ENCODE measurements at places on chromosomes 1 and 21.

- DNase-seq, result peak; percentile 31
Observed at GRCh38 chr1:220045356-220046051, 801 bp downstream of the EPRS1 start.

DNA sequence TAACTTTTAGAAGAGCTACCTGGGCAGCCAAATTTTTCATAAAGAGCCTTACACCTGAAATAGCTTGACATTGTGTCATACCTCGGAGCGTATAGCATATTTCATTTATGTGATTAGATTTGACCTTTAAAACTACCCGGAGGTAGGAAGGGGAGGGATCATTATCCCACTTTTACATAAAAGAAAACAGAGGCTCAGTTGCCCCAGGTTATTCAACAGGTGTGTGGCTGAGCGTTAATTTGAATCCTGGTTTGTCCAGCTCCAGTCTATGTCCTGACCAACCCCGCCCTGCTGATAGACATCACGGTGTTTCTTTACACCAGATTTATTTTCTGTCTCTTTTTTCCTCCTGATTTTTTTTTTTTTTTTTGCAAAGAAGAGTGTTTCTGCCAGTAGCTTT is 39.7 kb downstream of the PBX1 start:
- no peak for DNase-seq

DNA sequence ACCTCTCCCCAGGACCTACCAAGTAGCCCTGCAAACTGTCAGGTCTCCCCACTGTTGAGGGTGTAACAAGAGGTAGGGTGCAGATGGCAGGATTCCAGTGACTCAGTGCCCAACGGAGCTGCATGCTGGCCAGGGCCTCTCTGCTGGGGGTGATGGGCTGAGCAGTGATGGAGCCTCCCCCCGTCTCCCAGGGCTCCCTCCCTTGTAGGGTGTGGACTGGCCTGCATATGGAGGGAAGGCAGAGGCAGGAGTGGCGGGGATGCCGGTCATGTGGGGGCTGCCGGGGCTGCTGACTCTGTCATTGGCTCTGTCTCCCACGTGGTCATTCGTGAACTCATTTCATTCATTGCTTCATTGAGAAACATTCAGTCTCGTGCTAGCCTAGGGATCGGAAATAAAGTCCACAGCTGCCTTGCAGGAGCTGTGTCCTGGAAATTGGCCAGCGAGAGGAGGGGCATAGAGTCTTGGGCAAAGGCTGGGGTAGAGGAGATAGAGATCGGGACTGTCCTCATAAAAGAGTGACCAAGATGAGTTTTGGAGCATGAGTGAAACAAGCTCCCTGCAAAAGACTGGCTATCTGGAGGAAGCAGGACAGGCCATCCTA is 22.9 kb upstream of the DISP3 start:
- DNase-seq, result no peak

DNA sequence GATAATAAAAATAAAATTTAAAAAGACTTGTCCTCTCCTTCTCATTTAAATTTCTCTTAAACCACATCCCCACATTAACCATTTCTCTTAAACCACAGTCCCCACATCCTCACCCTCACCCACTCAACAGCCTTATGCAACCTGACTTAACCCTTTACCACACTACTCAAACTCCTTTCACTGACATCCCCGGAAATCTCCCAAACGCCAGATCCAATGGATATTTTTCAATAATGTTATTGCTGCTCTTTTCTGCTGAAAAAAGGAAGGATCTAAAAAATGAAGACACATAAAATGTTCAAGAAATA is 54.2 kb upstream of the EEIG2 start:
- no peak for DNase-seq

- DNase-seq, result no peak
Observed at GRCh38 chr21:32529679-32530078, 55.6 kb downstream of the TCP10L start.

DNA sequence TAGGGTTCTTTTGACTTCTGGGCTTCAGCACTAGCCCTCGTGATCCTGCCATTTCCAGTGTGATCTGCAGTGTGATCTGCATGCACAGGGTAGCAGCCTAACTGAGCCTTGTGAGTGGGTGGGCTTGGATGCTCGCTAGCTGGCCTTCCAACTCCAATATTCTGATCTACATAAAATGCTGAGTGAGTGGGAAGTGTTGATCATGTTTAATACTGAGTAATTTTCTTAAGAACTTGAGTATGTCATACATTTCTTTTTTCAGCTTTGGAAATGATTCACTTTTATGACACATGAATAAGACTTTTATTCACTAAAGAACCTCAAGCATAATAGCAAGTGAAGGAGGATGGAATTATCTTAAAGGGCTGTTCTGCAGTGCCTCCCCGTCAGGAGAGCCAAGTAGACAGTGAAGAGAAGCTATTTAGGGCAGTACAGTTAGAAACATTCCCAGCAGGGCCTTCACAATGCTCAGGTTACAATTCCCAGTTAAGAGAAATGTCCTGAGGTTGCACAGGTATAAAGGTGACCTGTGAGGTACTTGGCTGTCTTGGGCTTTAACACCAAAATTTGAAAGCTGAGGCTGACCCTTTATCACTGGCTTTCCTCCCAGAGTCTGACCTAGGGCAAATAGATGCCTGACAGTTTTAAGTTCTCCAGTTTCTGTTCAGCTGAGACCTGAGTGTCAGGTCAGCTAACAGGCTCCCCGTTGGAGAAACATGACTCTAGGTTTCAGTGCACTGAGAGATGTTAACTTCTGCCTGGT is 29.1 kb upstream of the LRRC8C start:
- no peak for DNase-seq

- no peak for DNase-seq
Observed at GRCh38 chr1:109357616-109358015, 40.1 kb downstream of the SORT1 start.

DNA sequence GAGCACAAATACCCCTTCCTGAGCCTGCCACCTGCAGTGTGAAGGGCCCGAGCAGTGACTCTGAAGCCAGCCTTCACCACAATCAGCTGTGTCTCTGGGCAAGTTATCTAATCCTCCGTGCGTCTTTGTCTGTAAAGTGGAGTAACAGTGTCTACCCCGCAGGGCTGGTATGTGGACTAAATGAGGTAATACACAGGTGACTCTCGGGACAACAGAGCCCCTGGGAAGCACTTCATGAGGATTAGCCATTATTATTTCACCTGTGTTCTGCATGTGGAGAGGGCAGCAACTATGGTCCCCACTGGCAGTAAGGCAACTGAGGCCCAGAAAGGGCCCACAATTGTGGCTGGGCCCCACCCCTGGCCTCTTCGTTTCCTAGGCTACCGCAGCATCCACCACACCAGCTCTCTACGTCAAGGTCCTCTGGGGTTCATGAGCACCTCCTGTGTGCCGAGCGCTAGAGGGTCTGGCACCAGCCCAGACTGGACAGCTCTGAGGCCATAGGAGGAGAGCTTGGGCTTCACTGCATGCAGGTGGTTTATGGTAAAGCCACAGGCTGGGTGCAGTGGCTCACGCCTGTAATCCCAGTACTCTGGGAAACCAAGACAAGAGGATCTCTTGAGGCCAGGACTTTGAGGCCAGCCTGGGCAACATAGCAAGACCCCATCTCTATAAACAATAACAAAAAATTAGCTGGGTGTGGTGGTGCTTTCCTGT is 41.3 kb upstream of the LRP8 start:
- DNase-seq, result no peak

DNA sequence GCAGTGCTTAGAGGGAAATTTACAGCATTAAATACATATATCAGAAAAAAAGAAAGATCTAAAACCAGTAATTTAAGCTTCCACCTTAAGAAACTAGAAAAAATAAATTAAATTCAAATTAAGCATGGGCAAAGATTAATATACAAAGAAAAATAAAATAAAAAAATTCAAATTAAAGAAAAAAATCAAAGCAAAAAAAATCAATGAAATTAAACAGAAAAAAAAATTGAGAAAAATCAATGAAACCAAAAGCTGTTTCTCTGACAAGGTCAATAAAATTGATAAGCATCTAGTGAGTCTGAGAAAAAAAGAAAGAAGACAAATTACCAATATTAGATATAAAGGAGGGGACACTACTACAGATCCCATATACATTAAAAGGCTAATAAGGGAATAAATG is 26.0 kb downstream of the GNG12 start:
- no peak for DNase-seq
